Fibroblast of lung (primary cell): ENCODE measurements at places on chromosomes 16 and 17. TPM values are rescaled to one million over a fixed set of nuclear protein-coding genes. Genes with fewer than 3 reads are reported as not detected.

The MAF gene
- total RNA-seq: 26.7 and 27.7 TPM in 2 replicates

The ZNF750 gene
- not detected in 2 replicates for total RNA-seq

The GNPTG gene
- total RNA-seq: 38.8 and 40.8 TPM in 2 replicates

The CES1 gene
- total RNA-seq: 41.1 and 41.6 TPM in 2 replicates

- H3K27ac ChIP-seq: no peak overlapping the region
- DNase-seq: no peak
- no peak overlapping the region for H3K4me3 ChIP-seq
- no peaks in the 10 kb centered on the region for H3K4me1 ChIP-seq
- no peaks in the 10 kb centered on the region for H3K27me3 ChIP-seq
- H3K36me3 ChIP-seq: no peaks in the 10 kb centered on the region
These were observed 16.5 kb downstream of the CD300LB start for GRCh38 chr17:74514632-74515334.

- peak; percentile 33 for DNase-seq
- no peak overlapping the region for H3K27ac ChIP-seq
- H3K4me1 ChIP-seq: no peaks in the 10 kb centered on the region
- no peaks in the 10 kb centered on the region for H3K27me3 ChIP-seq
- no peak overlapping the region for H3K4me3 ChIP-seq
These were observed 27.3 kb downstream of the TBC1D16 start for GRCh38 chr17:80008383-80008840.

- peak; percentile 53 for DNase-seq
- peaks cover 8% of the 10 kb centered on the region for H3K4me1 ChIP-seq
- H3K27ac ChIP-seq: no peak overlapping the region
- H3K4me3 ChIP-seq: no peak overlapping the region
These were observed 48.2 kb upstream of the MEIOC start for GRCh38 chr17:44607836-44608690.

DNA sequence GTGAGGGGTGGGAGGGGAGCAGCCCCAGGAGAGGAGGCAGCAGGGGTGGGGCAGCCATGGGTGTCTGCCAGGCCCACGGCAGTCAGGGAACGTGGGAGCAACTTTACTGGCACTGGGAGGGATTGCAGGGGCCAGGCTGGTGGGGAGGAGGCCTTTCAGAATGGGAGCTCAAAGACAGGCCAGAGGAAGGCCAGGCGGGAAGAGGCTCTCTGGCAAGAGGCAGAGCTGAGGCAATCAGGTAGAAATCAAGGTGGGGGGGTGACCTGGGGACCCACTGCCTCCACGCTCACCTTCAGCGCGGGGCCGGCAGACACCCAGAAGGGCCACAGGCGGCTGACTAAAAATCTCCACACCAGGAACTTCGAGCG lies 11.9 kb upstream of the GSE1 start:
- no peak for DNase-seq
- H3K4me3 ChIP-seq: no peak overlapping the region
- no peak overlapping the region for H3K27ac ChIP-seq

DNA sequence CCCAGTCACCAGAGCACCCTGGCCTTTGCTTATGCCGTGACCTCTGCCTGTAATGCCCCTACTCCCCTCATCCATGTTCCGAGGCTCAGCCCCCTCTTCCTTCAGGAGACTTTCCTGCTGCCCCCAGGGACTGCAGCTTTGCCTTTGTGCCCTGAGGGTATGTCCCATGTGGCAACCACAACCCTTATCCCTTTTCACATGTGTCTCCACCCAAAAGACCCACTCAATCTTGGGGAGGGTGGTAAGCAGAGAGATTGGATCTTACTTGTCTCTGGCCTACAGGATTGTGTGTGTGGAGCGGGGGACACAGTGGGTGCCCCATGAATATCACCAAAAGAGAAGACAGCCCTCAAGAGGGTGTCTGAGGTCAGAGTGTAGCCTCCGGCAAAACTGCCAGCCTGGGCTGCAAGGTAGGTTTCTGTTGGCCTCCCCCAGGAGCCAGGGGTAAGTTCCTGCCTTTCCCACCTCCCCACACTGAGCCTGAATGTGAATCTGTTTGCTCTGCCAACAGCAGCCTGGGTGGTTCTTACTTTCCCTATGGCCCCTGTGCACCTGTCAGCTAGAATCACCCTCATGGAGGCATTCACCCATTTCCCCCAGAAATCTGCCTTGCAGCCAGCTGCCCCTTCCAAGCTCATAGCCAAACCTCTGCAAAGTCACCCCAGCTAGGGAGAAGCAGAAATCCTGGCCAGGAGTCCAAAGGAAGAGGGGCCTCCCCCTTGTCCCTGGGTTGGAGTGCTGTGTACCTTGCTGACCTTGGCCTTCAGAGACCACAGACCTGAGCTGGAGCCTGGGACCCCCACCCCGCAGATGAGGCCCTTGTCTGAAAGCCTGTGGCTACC lies 11.5 kb upstream of the C17orf113 start:
- H3K27me3 ChIP-seq: peaks cover 9% of the 10 kb centered on the region
- H3K36me3 ChIP-seq: no peaks in the 10 kb centered on the region
- H3K4me3 ChIP-seq: no peak overlapping the region

DNA sequence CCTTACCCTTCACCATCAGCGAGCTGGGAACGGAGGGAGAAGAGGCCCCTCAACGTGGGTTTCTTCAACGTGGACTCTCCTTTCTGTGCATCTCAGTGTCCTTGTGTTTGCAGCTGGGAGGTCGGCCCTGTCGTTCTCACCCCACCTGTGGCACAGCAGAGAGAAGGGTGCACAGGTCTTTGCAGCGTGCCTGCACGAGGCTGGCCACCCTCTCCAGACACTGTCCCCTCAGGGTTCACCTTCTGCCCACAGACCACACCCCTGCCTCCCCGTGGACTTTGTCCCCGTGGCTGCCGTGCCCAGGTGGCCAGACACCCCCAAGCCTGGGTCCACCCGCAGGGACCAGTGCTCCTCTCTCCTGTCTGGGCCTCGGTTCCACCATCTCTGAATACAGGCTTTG lies 7.3 kb upstream of the WDR45B start:
- H3K27me3 ChIP-seq: no peaks in the 10 kb centered on the region
- no peak overlapping the region for H3K4me3 ChIP-seq
- no peak overlapping the region for H3K27ac ChIP-seq
- H3K36me3 ChIP-seq: no peaks in the 10 kb centered on the region
- no peaks in the 10 kb centered on the region for H3K4me1 ChIP-seq

GRCh38 chr16:17696616-17697015 lies 225.9 kb upstream of the XYLT1 start:
- H3K27ac ChIP-seq: no peak overlapping the region
- DNase-seq: no peak
- H3K27me3 ChIP-seq: no peaks in the 10 kb centered on the region
- no peaks in the 10 kb centered on the region for H3K4me1 ChIP-seq
- no peak overlapping the region for H3K4me3 ChIP-seq

GRCh38 chr16:71565812-71566700 lies 10.8 kb downstream of the TAT start:
- no peaks in the 10 kb centered on the region for H3K36me3 ChIP-seq
- no peaks in the 10 kb centered on the region for H3K4me1 ChIP-seq
- DNase-seq: no peak
- no peak overlapping the region for H3K27ac ChIP-seq
- H3K27me3 ChIP-seq: no peaks in the 10 kb centered on the region
- peak overlapping the region; percentile 74 for H3K4me3 ChIP-seq

DNA sequence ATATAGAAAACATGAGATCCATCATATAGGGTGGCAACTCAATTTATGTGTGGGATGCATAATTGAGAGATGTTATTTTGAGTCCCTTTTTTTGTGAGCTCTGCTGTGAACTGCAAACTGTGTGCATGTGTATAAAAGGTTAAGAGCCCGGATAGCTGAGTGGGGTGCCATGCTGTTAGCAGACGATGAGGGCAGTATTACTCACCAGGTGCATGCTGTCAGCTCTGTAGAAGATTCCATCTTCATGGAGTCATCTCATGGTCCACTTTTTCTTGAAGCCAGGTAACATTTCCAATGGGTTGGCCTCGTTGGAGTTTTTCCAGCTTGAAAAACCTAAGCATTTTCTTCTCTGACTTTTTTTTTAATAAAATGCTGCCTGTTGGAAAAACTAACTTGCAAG lies 43.0 kb upstream of the RHBDL3 start:
- H3K27ac ChIP-seq: no peak overlapping the region
- H3K4me1 ChIP-seq: no peaks in the 10 kb centered on the region
- peak; percentile 17 for DNase-seq
- H3K27me3 ChIP-seq: no peaks in the 10 kb centered on the region
- no peaks in the 10 kb centered on the region for H3K36me3 ChIP-seq

DNA sequence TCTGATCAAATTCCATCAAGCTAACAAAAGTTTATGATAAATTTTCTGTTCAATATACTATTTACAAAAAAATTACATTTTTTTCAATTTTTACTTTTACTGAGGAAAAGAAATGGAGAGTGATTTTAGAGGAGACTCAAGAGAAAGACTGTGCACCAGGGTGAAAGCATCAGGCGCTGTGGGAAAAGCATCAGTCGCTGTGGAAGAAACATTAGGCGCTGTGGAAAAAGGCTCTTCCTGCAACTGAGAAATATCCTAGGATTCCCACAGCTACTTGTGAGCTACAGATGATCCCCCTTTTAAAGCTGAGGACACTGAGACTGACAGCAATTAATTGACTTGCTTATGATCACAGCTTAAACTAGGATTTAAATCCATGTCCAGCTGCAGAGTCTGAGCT lies 4.9 kb downstream of the ANKFY1 start:
- no peaks in the 10 kb centered on the region for H3K27me3 ChIP-seq
- no peak overlapping the region for H3K4me3 ChIP-seq
- no peak overlapping the region for H3K27ac ChIP-seq
- H3K4me1 ChIP-seq: no peaks in the 10 kb centered on the region

DNA sequence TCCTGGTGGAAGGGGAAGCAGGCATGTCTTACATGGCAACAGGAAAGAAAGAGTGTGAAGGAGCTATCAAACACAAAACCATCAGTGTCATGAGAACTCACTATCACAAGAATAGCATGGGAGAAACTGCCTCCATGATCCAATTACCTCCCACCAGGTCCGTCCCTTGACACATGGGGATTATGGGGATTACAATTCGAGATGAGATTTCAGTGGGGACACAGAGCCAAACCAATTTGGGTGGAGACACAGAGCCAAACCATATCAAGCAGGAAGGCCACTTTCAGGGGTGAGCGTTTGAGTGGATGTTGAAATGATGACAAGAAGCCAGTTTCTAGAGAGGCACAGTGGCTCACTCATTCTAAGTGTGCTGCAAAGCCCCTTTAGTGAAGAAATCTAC lies 143.8 kb downstream of the CPPED1 start:
- H3K27me3 ChIP-seq: no peaks in the 10 kb centered on the region
- no peak for DNase-seq
- no peaks in the 10 kb centered on the region for H3K4me1 ChIP-seq
- no peak overlapping the region for H3K27ac ChIP-seq
- no peak overlapping the region for H3K4me3 ChIP-seq

DNA sequence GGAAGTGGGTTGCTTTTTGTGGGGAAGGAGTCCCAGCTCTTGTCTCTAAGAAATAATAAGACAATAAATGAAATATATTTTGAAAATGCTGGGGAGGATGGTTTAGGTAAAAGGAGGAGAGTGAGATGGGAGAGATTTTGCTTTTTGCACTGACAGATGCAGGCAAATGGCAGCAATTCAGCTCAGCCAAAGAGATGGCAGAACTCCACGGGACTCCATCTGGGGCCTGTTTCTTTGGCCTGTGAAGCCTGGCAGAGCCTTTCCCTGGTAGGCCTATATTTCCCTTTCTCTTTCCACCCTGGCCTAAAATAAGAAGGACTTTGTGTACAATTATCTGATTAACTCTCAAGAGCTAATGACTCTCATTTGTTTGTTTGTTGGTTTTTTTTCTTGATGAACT lies 1525.1 kb downstream of the CDH11 start:
- H3K27ac ChIP-seq: no peak overlapping the region
- H3K27me3 ChIP-seq: no peaks in the 10 kb centered on the region
- H3K36me3 ChIP-seq: no peaks in the 10 kb centered on the region
- no peak for DNase-seq

DNA sequence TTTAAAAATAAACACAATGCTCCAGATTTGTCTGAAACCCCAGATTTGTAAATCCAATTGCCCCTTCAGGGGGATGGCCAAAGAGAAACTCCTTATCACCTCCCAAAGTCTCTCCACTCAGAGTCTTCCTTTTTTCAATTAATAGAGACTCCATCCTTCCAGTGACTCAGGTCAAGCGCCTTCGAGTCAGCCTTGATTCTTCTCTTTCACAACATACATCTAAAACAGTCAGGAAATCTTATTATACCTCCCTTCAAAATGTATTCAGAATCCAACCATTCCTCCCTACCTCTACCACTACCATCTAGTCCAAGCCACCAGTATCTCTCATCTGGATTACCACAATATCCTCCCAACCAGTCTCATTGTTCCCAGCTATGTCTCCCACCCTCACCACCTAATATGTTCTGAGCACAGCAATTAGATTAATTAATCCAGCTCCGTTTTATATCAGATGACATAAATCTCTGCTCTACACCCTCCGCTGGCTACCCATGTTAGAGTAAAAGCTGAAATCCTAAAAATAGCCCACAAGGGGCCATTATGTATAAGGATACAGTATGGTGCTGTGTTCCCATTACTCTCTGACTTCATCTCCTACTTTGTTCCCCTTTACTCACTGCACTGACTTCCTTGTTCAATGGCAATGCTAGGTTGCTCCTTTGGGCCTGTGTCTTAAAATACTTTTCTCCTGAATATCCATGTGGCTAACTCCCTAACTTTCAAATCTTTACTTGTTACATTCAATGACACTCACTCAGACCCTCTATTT lies 11.8 kb downstream of the SIAH1 start:
- no peaks in the 10 kb centered on the region for H3K27me3 ChIP-seq
- H3K36me3 ChIP-seq: no peaks in the 10 kb centered on the region
- no peak for DNase-seq
- no peak overlapping the region for H3K4me3 ChIP-seq

GRCh38 chr17:80981062-80981902 lies 10.4 kb upstream of the CHMP6 start:
- no peaks in the 10 kb centered on the region for H3K36me3 ChIP-seq
- peak overlapping the region; percentile 33 for H3K4me3 ChIP-seq
- no peaks in the 10 kb centered on the region for H3K27me3 ChIP-seq
- no peak for DNase-seq
- H3K27ac ChIP-seq: no peak overlapping the region
- peaks cover 4% of the 10 kb centered on the region for H3K4me1 ChIP-seq

DNA sequence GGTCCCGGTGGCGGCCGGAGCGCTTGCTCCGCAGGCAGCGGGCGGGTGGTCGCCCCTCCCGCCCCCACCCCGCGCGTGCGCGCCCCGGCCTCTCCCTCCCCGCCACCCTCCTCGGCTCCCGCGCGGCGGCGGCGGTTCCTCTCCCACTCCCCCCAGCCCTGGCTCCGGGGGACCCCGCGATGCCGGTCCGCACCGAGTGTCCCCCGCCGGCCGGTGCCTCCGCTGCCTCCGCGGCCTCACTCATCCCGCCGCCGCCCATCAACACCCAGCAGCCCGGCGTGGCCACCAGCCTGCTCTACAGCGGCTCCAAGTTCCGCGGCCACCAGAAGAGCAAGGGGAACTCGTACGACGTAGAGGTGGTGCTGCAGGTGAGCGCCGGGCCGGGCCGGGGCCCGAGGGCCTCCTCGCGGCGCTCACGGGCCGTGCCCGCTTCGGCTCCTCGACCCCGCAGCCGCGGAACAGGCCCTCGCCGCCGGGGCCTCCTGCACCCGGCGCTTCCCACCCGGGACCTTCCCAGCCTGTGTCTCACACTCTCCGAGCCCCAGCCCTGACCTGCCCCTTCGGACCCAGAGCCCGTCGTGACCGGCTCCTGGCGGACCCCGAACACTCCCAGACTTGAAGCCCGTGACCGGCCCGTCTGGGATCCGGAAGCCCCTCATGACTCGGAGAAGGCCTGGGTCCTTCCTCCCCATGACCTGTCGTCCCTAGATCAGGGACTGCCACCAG lies 490 bp downstream of the GID4 start:
- H3K4me3 ChIP-seq: peak overlapping the region; percentile 74
- peak overlapping the region; percentile 48 for H3K27ac ChIP-seq
- peaks cover 15% of the 10 kb centered on the region for H3K4me1 ChIP-seq
- no peak for DNase-seq
- peaks cover 2% of the 10 kb centered on the region for H3K36me3 ChIP-seq
